ENCODE measurements at places on chromosomes 5 and 9. TPM values are rescaled to one million over a fixed set of nuclear protein-coding genes. Genes with fewer than 3 reads are reported as not detected.

GRCh38 chr5:143045062-143045461 is 274.9 kb downstream of the ARHGAP26 start:
- H3K36me3 ChIP-seq: no peaks in the 10 kb centered on the region
- DNase-seq: no peak
- H3K4me1 ChIP-seq: no peaks in the 10 kb centered on the region
- no peak overlapping the region for H3K4me3 ChIP-seq
- no peaks in the 10 kb centered on the region for H3K27me3 ChIP-seq

Gene NME5
- total RNA-seq: 0.58 TPM

DNA sequence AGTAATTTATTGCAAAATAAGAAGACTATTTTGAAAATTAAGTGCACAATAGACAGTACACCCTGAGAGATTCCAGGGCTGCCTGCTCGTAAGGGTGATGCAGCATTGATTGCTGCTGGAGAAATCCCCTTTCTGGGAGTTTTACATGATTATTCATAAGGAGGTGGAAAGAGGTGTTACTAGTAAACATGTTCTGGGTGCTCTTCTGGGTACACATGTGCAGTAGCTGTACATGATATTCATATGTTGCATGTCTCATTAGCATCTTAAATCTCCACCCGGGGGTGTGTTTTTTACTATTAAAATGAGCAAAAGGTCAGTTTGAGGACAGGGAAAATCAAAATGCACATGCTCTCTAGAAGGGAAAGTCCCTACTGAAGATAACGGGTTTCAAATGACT is 264.8 kb downstream of the CDK5RAP2 start:
- no peaks in the 10 kb centered on the region for H3K4me1 ChIP-seq
- DNase-seq: no peak
- no peaks in the 10 kb centered on the region for H3K36me3 ChIP-seq

Gene PCDHB13
- 6.7 TPM for total RNA-seq

GRCh38 chr9:77440057-77440456 is 208.1 kb downstream of the GNA14 start:
- DNase-seq: no peak
- no peaks in the 10 kb centered on the region for H3K27me3 ChIP-seq
- H3K4me3 ChIP-seq: no peak overlapping the region
- no peaks in the 10 kb centered on the region for H3K36me3 ChIP-seq
- H3K27ac ChIP-seq: no peak overlapping the region

Gene SERF1A
- 5.9 TPM for total RNA-seq

Gene CER1
- 0.29 TPM for total RNA-seq

GRCh38 chr5:170920196-170920595 is 58.4 kb downstream of the RANBP17 start:
- no peaks in the 10 kb centered on the region for H3K27me3 ChIP-seq
- no peaks in the 10 kb centered on the region for H3K36me3 ChIP-seq
- no peak for DNase-seq
- H3K4me3 ChIP-seq: no peak overlapping the region
- no peaks in the 10 kb centered on the region for H3K4me1 ChIP-seq

DNA sequence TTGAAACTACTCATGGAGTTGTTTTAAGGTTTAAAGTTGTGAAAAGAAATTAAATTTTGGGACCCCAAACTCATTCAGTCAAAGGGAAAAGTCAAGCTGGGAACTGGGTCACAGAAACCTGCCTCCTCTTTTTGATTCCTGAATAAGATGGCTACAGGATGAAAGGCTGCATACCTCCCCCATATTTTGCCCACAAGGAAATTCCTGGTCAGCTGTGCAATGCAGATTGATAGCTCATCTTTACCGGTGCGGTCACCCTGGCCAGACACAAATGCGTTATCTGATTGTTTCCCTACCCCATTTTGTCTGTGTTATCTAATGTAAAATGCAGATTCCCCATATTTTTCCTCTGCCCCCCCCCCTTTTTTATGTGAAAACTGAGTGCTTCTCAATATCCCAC is 1.3 kb downstream of the HAVCR2 start:
- DNase-seq: no peak
- H3K27me3 ChIP-seq: no peaks in the 10 kb centered on the region
- no peak overlapping the region for H3K27ac ChIP-seq
